ENCODE measurements at places on chromosomes 2 and 18.

DNA sequence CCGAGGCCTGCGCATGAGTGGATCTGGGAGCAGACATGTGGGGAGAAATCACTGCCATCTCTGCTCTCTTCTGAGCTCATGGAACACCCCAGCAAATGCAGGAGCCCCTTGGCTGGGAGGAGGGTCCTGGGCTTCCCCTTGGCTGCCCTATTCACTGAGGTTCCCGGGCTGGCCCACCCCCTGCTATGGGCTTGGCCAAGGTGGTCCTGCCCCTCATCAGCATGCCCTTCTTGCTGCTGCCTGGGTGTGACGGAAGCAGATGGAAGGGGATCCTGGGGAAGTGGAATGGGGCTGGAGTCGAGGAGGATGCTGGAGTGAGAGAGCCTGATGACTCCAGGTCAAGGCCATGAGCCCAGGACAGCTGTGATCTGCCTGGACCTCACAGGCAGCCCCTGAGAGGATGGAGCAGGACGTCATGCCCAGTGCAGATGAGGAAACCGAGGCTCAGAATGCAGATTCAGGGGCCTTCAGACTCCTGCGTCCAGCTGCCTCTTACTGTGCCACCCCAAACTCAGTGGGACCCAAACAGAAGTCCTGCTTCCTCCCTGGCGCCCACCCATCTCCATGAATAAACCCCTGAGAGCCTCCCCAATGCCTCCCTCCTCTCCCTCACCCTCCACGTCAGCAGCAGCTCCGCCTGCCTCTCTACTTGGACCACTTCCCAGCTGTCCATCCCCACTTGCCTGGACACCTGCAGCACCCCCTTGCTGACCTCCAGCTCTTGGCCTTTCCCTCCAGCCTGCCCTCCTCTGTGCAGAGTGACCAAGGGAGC is 4.0 kb downstream of the SNED1 start:
- H3K27me3 ChIP-seq, result peaks cover 10% of the 10 kb centered on the region
- no peak overlapping the region for H3K4me3 ChIP-seq
- peaks cover 3% of the 10 kb centered on the region for H3K4me1 ChIP-seq
- no peak overlapping the region for H3K27ac ChIP-seq
- H3K36me3 ChIP-seq, result peaks cover 8% of the 10 kb centered on the region
- DNase-seq, result no peak

DNA sequence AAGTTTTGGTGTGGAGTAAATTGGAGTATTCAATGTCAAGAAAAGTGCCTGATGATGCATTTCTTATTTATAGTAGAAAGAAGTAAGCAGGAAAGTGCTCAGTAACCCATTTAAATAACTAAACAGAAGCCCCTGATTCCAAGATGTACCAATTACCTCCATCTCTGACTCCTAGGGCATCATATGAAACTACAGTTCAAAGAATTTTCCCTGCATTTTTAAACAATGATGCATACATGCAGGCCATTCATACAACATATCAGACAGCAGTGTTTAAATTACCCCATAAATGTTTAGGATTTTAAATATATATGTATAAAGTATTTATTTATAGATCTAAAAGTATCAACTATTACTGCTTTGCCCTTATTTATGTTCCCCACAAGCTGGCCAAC is 36.2 kb downstream of the FTCDNL1 start:
- DNase-seq, result no peak
- H3K36me3 ChIP-seq, result no peaks in the 10 kb centered on the region

DNA sequence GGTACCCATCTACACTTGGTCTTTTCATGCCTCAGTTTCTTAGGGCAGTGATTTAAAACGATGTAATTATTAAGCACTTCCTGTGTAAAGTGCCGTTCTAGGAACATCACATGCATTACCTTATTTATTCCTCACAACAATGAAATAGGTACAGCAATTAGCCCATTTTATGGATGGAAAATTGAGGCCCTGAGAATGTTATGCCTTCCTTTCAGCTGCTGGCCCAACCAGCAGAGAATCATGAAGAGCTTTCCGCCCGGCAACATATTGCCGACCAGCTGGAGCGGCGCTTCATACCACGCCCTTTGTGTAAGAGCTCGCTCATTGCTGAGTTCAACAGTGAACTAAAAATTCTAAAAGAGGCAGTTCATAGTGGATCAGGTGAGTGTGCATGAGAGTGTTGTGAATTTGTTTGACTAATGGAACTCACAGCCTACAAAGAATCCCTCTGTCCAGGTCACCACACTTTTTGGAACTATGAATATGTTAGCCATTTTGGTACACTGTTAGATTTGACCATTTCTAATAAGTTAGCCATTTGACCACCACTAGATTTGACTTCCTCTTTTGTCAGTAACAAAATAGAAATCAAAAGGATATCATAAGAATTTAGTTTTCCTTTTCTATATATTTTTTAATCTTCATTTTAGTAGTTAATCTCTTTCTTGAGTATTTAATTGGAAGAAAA is 25.6 kb upstream of the RPE start:
- H3K4me1 ChIP-seq, result no peaks in the 10 kb centered on the region
- DNase-seq, result no peak
- no peak overlapping the region for H3K4me3 ChIP-seq
- peaks cover 9% of the 10 kb centered on the region for H3K27me3 ChIP-seq

DNA sequence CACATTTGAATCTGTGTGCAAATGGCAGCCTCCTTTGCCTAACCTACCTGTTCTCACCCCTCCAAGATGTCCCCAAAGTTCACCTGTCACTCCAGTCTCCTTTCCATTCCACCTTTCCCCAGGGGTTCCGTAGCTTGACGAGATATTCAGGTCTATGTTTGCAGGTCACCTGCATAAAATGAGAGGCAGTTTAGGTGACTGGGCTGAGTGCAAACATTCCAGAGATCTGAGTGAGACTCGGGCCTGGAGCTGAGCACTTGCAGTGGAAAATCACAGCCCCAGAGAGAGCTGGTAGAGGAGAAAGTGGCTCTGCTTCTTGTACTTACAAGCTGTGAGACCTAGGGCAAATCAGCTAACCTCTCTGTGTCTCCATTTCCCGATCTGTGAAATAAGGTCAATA is 20.1 kb downstream of the CAPN14 start:
- H3K36me3 ChIP-seq, result no peaks in the 10 kb centered on the region
- H3K4me3 ChIP-seq, result no peak overlapping the region
- H3K4me1 ChIP-seq, result no peaks in the 10 kb centered on the region
- DNase-seq, result no peak
- no peaks in the 10 kb centered on the region for H3K27me3 ChIP-seq
- H3K27ac ChIP-seq, result no peak overlapping the region

DNA sequence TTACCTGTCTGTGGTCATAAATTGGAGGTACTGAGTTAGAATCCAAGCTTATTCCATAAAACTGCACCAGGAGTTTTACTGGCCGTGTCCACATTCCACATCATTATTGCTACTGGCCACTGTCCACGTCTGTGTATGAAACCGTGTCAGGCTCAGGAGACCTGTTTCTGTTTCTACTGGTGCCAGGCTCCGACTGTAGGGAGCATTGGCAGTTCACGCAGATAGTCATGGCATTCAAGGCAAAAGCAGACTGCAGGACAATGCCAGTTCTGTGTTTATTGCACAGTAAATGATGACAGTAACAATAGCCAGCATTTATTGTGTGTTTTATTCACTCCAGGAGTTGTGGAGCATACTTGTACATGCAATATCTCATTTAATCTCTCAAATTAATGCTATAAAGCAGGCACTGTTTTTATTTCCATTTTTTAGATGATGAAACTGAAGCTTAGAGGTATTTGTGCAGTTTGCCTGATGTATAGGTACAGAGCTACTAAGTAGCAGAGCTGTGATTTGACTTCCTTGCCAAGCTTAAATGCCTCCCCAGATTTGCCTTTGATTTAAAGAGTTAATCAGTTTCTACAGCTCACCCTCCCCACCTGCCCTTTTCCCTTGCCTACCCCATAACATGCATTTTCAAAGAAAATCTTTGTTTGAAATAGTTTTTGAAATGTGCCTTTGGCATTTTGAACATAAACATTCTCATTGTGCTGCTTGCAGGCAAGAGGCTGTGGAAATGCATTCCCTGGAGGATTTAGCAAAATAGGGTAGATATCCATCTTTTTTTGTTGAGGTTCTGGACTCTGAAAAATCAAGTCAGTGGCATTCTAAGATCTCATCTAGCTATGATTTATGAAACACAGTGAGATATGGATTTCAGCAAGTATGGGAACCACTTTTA is 55.5 kb downstream of the MAP4K4 start:
- no peak overlapping the region for H3K4me3 ChIP-seq
- H3K4me1 ChIP-seq, result peaks cover 77% of the 10 kb centered on the region
- no peaks in the 10 kb centered on the region for H3K27me3 ChIP-seq
- H3K36me3 ChIP-seq, result peaks cover 3% of the 10 kb centered on the region

DNA sequence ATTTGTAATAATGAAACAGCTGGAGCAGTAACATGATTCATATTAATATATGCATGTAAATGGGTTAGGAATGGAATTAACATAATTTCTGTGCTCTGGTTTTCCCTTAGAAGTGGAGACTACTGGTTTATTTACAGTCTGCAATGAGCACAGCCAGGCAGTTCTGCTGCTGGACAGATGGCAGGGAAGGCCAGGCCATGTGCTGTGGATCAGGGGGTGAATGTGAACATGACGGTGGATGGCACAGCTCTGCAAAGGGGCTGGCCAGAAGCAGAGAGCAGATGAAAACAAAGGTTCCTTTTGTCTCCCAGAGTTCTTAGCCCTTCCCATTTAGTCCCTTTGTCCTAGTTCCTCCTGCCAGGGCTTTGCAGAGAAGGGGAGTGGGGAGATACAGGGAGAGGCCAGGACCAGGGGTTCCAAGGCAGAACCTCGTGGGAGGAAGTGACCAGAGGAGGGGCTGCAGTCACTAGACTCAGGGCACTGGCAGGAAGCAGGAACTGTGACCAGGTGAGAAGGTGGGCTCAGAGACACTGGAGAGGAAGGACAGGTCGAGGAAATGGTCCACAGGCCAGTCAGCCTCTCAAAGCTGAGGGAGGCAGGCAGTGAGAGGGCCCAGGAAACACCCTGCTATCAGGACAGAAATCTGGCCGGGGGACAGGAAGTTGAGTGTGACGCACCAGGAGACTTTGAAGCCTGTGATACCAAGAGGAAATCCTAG is 112.9 kb upstream of the ATP8B1 start:
- H3K4me3 ChIP-seq, result no peak overlapping the region
- H3K27ac ChIP-seq, result no peak overlapping the region
- no peaks in the 10 kb centered on the region for H3K36me3 ChIP-seq
- DNase-seq, result peak; percentile 29
- H3K4me1 ChIP-seq, result peaks cover 12% of the 10 kb centered on the region

GRCh38 chr2:43515807-43516497 is 79.9 kb downstream of the THADA start:
- no peak overlapping the region for H3K4me3 ChIP-seq
- H3K4me1 ChIP-seq, result peaks cover 39% of the 10 kb centered on the region
- H3K27me3 ChIP-seq, result no peaks in the 10 kb centered on the region

DNA sequence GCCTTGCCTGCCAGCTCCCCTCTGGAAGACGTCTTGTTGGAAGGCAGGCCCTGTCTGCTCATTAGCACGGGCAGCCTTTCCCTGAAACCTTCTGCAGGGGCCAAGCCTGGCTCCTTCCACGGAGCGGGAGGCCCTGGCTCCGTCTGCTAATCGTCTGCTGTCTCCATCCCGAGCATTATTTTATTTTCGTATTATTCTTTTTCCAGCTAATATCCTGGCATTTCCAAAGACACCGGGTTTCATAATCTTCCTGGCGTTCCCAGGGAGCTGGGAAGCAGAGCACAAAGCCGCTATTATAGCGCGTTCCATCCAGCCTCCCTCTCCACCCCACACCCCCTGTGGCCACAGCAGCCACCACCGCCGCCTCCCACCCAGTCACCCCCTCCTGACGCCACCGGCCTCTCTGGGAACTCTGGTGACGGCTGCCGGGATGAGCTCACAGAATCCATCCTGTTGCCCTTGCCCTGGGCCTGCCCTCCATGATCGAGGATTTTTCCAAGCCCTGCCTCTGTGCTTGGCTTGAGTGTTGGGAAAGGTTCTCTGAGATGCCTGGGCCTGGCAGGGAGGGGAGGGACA is 125.5 kb downstream of the DYSF start:
- H3K4me1 ChIP-seq, result no peaks in the 10 kb centered on the region
- no peak for DNase-seq
- H3K36me3 ChIP-seq, result no peaks in the 10 kb centered on the region
- H3K4me3 ChIP-seq, result no peak overlapping the region
- H3K27ac ChIP-seq, result no peak overlapping the region

GRCh38 chr18:74694436-74694835 is 96.8 kb downstream of the ZNF407 start:
- H3K4me1 ChIP-seq, result peaks cover 12% of the 10 kb centered on the region
- no peak overlapping the region for H3K4me3 ChIP-seq
- no peak overlapping the region for H3K27ac ChIP-seq
- H3K36me3 ChIP-seq, result no peaks in the 10 kb centered on the region
- no peaks in the 10 kb centered on the region for H3K27me3 ChIP-seq

DNA sequence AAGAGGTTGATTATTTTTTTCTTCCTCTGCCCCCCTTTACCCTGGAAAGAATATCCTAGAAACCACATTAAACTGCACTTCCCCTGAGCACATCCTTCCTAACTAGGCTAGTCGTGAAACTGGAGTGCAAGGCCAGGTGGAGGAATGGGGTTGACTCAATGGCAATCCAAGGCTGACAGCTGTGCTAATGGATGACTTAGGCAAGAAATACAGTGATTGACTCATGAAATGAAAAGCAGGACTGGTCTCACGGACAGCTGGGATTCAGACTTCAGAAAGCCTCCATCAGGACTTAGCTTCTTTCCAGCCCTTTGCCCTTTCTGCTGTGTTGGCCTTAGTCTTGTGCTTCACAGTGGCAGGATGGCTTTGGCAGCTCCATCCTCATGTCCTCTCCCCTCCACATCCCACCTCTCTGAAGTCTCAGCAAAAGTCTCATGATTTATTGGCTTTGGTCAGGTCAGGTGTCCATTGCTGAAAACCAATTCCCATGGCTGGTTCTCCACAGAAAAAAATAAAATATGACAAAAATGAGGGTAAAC is 33.8 kb downstream of the INSIG2 start:
- no peak overlapping the region for H3K27ac ChIP-seq
- H3K4me1 ChIP-seq, result peaks cover 2% of the 10 kb centered on the region
- DNase-seq, result no peak
- no peaks in the 10 kb centered on the region for H3K36me3 ChIP-seq

DNA sequence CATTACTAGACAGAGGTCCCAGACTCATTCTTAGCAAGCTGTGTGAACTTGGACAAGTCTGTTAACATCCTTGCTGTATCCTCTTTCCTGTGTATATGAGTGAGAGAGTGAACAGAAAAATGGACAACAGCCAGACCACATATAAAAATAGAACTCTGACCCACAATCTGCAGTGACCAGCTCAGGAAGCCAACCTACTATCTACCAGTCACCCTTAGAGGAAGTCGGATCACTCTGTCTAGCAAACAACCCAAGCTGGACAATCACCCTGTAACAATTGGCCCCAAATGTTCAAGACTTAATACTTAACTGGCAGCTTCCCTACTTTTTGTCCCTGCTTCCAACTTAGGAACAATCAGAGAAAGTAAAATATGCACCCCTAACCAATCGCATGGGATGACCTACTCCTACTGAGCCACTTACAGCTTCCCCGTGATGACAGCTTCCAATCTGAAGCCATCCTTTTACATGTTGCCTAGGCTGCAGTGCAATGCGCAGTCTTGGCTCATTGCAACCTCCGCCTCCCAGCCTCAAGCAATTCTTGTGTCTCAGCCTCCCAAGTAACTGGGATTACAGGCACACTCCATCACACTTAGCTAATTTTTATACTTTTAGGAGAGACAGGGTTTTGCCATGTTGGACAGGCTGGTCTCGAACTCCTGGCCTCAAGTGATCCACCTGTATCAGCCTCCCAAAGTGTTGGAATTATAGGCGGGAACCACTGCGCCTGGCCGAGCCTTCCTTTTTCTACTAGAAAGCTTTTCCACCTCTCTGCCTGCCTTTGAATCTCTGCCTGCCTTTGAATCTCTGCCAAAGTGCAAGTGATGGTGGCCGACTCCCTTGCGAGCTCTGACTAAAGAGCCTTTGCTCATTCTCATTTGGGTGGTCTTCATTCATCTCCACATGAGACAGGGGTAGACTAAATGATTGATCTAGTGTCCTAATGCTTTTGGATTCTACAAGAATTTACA is 158.3 kb upstream of the NDUFV2 start:
- peaks cover 4% of the 10 kb centered on the region for H3K27me3 ChIP-seq
- no peak overlapping the region for H3K27ac ChIP-seq
- H3K36me3 ChIP-seq, result no peaks in the 10 kb centered on the region
- no peak overlapping the region for H3K4me3 ChIP-seq
